Epithelial cell of prostate (primary cell): ENCODE measurements at places on chromosomes 3 and 15.

DNA sequence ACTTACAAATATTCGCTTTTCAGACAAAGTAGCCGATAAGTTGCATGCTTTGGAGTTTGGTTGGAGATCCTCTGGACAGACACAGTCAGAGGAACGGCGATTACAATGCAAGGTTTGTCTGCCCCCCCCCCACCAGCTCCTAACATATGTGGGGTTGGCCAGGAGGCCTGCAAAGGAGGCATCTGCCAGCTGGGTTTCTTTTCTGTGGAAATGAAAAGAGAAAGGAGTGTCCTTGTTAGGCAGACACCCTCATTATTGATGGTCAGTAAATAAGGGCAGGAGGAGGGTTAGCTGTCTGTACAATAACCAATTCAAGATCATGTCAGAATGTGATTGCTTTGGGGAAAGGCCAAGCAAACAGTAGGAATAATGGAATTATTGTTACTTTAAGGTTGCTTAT is 49.1 kb downstream of the TLNRD1 start:
- no peak for DNase-seq

DNA sequence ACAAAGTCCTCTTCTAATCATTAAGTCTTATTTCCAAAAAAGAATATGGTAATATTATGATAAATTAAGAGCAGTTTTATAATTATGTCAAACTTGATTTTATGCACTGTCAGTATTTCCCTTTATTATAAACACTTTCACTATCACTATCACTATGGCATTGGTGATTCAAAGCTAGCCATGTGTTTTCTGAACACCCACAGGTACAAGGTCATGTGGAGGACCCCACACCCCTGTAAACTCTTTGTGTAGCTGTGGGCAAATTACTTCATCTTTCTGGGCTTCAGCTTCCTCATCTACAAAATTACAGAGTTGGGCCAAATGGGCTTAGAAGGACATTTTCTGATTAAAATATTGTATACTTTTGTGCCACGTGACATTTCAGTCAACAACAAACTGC is 41.7 kb downstream of the FBXL22 start:
- no peak for DNase-seq

DNA sequence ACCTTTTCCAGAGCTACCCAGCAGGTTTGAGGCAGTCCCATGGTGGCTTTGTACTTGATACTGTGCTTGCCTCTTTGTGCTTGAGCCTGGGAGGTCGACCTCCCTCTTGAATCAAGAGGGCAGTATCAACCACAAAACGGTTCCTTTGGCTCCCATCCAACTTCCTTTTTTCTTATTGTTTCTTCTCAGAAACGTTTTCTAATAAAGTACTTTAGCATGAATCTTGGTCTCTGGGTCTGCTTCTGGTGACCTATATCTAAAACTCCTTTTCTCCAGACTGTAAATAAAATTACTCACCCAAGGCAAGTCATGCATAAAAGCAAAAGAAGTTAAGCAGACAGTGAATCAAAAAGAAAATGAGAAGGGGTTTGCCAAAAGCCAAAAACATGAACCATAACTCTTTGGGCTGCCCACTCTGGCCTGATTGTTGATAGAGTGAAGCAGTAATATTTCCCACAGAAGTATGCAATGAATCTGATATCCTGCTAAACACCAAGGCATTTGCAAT is 112.2 kb upstream of the SLC4A7 start:
- no peak for DNase-seq

DNA sequence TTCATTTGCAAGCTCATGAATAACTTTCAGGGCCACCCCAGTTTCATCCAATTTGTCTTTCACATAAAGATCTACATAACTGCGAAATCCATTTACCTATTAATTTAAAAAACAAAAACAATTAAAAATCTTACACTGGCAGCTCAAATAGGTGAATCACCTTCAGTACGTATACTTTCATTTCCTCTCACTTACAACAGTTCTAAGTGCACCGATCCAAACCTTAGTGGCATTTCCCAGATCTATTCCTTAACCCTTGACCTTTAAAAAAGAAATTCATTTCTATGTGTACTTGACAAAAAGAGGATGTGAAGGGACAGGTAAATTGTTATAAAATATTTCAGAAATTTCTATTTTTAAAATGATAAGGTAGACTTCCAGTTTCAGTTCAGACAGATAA is 30.8 kb downstream of the TOP2B start:
- no peak for DNase-seq

DNA sequence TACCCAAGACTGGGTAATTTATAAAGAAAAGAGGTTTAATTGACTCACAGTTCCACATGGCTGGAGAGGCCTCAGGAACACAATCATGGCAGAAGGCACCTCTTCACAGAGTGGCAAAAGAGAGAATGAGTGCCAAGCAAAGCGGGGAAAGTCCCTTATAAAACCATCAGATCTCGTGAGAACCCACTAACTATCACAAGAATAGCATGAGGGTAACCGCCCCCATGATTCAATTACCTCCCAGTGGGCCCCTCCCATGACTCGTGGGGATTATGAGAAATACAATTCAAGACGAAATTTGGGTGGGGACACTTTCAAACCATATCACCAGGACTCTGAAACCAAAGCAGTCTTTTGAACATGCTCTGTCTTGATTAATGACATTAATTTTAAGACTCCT is 7.0 kb downstream of the RTP3 start:
- no peak for DNase-seq

DNA sequence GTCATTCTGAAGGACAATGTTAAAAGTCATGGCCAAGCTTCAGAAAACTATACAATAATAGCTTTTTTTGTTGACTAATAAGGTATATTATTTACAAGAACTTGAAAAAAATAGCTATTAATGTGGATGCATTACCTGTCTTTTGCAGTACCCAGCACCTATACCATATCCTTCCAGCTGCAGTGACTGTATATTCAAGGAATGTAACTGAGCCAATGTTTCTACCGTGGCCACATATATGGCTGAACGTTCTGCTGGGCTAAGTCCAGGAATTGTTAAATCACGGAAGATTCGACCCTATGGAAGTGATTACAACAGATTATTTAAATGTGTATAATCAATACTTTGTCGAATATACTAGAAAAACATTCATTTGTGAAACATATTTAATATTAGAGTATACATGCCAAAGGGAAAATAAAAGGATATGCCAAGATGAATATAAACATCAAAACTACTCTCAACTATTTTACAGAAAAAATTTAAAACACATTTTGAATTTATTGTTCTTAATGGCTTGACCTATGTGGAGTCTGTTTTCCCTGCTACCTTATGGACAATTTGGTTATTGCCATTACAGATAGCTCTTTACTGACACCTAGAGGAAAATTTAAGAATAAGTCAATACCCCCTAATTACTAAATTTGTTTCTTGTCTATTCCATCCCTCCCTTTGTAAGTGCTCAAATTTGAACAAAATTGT is 17.6 kb downstream of the ACAD11 start:
- no peak for DNase-seq

- DNase-seq: no peak
Observed at GRCh38 chr15:80608688-80609087, 86.4 kb upstream of the ABHD17C start.

GRCh38 chr3:172030181-172030580 is 9.2 kb upstream of the FNDC3B start:
- DNase-seq: no peak
